CD4-positive, alpha-beta T cell treated with Interleukin-4 for 4 hours (primary cell): ENCODE measurements at places on chromosomes 7 and 10.

- no peak for DNase-seq
These were observed 24.6 kb upstream of the BMPER start for GRCh38 chr7:33880787-33881186.

GRCh38 chr7:39650676-39651075 is 27.3 kb downstream of the RALA start:
- DNase-seq = no peak

- DNase-seq = no peak
These were observed 38.2 kb upstream of the CCSER2 start for GRCh38 chr10:84290235-84290634.

DNA sequence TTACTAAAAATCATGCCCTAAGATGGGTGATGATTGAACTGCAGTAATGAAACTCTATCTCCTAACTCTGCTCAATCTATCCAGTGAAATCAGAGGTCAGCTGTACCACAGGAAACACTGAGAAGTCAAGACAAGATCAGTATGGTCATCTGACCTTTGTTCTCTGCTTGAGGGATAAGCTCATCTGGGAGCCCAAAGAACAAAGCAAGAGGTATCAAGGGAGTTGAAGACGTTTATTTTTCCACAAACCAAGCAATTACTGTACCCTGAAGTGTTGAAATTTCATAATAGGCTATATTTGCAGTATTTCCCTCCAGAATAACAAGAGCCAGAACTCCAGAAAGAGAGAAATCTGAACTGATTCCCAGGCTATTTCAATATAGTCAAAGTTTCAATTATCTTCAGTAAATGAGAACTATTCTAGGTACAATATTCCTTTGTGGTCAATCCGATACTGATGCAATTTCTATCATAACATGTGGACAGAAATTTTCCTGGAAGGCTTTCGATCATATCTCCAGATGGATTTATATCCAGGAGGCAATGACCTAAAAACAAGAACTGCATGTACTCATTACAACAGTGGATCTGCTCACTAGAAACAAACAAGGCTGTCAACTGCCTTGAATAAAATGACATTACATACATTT is 345.3 kb downstream of the TNS3 start:
- no peak for DNase-seq

- DNase-seq = no peak
These were observed 1.3 kb downstream of the COL1A2 start for GRCh38 chr7:94396037-94396431.

DNA sequence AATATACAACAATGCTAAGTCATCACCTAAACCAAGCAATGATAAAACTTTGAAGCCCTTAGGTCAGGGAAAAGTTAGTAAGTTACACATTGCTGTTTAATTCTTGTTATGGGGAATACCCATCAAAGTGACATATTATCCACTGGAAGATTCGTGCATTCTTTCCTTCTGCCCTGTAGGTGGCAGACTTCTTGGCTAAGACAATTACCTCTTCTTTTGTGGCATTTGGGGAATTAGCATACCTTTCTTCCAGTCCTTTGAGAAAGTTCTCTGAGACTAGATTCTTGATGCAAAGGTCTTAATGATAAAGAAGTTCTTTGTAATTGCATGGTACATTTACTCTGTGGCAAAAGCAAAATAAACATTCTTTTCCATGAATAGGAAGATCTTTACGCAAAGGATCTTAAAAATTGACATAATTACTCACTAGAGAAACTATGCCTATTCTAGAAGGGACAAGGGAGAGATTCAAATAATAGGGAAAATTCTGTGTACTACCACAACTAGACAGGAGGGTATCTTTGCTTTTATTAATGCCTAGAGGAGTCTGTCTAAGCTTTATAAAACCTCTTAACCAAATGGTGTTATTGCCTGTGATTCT is 395.9 kb downstream of the GRM8 start:
- DNase-seq = no peak

DNA sequence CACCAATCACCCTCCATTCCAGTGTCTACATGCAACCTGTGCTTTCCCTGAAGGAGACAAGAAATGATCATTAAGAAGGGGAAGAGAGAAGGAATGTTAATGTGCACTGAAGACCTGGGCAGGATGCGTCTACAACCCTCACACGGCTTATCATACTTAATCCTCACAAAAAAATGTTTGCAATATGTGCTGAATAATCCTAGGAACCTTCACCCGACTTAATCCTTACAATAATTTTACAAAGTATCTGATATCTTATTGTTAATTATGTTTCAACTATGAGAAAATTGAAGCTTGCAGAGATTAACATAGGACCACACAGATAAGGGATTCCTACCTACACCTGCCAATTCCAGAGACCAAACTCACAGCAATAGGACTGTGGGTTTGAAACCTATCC is 145.1 kb upstream of the NOBOX start:
- DNase-seq = no peak

DNA sequence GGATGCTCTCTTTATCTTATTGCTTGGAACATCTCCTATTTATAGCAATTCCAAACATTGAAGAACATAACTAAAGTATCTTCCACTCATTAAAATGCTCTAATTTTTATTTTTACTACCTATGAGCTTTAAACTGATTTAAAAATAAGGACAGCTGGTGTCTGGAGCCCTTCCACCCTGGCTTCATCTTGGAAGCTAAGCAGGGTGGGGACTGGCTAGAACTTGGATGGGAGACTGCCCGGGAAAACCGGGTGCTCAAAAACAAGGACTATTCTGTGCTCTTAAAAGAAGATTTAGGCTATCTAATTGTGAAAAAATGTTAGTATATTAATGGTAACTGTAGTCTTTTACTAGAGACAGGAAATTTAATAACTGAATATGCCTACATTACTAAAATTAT is 69.2 kb downstream of the ARMC3 start:
- no peak for DNase-seq

GRCh38 chr7:85426487-85426960 is 239.7 kb upstream of the SEMA3D start:
- DNase-seq = no peak

DNA sequence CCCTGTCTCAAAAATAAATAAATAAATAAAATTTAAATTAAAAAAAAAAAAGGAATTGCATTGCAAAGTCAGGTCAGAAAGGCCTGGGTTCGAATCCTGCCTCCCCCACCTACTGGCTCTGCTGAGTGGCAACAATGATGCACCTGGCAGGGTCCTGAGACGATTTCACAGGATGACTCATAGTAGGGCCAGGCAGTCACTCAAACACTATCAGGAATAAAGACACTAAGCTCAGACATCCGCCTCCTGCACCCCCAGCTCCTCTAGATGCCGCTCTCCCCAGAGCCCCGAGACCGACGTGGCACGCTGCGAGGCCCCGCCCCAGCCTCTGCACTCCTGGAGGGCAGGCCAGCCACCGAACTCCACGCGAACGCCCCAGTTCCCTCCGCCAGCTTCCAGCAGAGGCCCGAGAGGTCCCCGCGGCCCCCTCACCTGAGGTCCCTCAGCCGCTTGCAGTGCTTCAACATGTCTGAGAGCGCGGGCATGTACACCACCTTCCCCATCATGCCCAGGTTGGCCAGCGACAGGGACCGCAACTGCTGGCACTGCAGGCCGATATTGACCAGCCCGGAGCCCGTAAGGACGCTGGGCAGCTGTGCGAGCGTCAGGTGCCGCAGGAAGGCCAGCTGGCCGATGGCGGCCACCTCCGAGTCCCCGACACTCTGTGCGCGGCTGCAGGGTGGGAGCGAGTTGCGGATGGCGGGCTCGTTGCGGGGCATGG is 76.6 kb upstream of the TNRC18 start:
- no peak for DNase-seq

DNA sequence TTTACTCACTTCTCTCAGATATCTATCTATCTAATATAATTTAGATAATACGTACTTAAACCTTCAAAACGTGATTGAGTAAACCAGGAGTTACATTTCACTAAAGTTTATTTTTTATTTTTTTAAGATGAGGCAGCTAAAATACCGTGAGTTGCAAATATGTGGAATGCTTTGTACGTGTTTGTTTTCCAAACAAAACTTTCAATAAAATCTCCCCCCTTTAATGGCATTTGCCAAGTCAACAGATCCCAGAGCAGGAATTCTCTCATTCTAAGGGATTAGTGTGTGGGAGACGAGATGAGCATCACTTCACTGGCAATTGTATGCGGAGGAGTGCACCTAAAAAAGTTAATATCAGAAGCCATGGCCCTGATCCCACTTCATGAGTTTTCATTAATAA is 53.7 kb upstream of the MAGI2 start:
- no peak for DNase-seq

- DNase-seq = no peak
These were observed 53.4 kb downstream of the CFAP58 start for GRCh38 chr10:104406715-104407650.

DNA sequence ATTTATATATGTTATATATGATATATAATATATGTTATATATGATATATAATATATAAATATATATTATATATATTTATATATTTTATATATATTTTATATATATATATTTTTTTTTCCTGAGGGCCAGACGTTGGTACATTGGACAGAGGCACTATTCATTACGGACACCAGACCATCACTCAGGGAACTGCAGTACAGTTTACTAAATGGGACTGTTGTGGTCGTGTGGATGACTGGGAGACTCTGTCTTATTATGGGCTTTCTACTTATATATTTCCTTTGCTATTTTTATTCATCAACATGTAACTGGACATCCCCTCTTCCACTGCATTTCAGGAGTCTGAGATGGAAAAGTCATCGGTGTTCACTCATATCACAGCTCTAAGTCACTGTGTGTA is 87.1 kb upstream of the PRKCQ start:
- DNase-seq = no peak

GRCh38 chr10:58266826-58267712 is 625 bp downstream of the IPMK start:
- DNase-seq = peak; percentile 40

DNA sequence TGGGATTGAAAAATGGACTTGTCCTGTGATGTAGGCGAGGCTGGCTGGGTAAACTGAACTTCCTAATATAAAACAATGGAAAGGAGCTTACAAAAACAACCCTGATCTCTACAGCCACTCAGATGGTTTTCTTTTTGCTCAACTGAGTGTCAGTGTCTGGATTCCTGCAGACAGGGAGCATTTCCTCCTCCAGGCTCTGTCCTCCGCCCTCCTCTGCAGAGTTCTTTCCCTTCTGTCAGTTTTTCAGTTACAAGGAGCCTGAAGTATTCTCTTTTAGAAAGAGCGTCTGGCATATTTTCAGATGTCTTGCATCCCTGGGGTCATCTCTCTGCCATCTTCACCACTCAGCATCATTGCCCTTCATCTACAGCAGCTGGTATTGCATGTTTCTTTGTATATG is 50.0 kb upstream of the PITRM1 start:
- no peak for DNase-seq

DNA sequence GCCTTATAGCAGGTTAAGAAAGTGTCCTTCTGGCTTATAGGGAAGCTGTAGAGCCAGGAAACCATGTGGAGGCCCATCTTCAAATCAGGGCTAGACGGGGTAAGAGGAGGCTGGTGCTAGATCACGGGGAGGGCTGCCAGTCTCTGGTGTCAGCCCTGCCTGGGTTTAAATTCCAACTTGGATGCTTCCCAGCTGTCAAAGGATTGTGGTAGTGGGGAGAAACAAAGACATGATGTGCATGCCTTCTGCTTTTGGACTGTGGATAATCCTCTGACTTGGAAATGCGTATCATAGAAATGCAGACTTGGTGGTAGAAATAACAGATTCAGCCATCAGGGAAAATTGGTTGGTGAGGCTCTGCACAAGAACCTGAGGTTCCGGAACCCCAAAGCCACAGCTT is 325.6 kb downstream of the PHTF2 start:
- no peak for DNase-seq

DNA sequence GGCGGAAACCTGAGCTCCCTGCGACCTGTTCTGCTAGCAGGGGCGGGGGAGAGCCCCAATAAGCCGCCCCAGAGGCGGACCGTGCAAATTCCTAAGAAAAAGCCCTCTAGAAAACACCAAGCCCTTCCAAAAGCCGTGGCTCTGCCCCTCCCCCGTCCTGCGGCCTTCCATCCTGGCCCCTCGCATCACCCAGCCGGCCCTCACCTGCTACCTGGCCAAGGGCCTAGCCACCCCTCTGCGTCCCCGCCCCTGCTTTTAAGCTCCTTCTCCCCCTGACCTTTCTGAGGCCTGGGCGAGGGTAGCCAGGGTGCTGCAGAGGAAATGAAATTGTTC is 24.9 kb downstream of the SKIDA1 start:
- DNase-seq = no peak

DNA sequence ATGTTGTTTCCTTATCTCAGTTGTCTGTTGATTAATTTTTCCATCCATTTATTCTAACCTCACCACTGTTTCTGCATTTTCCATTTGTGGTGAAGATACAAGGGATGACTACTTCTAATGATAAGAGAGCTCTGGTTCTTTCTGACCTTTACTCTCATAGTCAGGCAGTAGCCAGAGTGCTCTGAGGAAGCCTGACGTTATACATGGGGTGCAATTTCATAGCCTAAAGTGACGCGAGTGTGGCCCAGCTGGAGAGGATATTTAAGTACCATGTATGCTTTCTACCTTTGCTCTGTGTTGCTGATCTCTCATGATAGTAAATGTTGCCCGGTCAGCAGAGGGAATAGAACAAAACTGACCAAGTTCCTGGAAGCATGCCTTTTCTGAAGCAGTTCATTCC is 33.9 kb upstream of the CYCS start:
- no peak for DNase-seq

DNA sequence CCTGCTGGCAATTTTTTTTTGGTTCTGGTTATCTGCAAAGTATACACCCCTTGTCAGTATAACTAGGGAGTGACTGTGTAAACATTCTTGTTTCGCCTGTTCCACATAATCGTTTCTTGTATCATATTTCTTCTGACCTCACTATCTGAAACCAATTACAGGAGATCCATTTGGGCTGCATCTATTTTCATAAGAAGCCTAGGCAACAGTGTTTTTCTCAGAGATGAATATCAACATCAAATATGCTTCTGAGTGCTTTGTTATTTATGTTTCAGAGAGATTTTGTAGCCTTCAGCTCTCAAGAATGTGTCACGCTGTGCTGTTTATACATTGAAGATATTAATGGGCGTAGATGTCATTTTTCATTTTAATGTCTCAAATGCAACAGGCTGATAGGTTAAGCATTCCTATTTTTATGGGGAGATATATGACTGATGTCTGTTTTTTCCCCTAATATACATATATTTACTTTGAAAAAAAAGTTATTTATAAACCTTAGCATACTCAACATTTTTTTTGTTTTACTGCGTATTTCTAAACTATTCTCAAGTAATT is 115.5 kb downstream of the FOXP2 start:
- DNase-seq = no peak

GRCh38 chr7:132065193-132065988 is 509.0 kb upstream of the PODXL start:
- DNase-seq = no peak

DNA sequence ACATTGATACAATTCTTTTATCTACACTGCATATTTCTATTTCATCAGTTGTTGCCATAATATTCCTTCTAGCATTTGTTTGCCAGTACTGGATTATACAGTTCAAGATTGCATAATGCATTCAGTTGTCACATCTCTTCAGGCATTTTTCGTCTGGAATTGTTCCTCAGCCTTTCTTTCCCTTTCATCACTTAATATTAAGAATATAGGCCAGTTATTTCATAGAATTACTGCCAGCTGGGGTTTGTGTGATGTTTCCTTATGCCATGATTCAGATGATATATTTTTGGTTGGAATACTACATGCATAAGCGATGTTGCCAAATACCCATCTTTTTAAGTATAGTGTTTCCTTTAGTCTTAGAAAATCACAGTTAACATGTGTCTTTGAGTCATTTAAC is 20.8 kb downstream of the KIFBP start:
- no peak for DNase-seq
